ENCODE measurements at places on chromosomes 6 and 20.

DNA sequence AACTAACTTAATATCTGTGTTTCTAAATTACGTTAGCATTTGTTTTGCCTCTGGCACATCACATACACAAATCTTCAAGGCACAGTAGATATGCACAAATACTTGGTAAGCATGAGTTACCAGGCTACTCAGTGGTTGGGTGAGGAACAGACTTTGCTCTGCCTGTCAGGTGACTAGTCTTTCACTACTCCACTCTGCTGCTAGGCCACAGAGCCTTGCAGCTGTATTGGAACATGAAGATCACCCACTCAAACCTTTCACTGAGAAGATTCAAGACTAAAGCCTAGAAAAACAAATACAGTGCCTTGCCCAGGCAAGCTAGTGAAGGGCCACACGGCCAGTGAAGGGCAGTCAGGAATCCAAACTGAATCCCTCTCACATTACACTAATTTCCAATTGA lies 47.0 kb downstream of the DTNBP1 start:
- DNase-seq: no peak

GRCh38 chr6:6466967-6467761 lies 121.4 kb upstream of the LY86 start:
- no peak for DNase-seq

DNA sequence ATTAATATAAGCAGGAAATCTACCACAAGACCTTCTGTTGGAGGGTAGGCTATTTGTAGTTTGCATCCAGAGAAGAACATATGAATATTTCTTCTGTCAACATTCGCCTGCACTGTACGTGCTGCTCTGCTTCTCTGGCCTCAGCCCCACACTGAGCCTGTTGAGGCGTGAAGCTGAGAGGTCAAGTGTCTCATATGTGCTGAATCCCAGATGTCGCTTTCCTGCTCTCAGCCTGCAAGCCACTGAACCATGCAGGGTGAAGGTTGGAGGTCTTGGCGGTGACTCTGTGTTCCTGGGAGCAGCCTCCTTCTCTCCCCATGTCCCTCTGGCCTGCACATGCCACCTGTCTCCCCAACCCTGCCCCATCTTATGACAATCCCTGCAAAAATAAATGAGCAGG lies 83.6 kb downstream of the TMEM170B start:
- DNase-seq: no peak

DNA sequence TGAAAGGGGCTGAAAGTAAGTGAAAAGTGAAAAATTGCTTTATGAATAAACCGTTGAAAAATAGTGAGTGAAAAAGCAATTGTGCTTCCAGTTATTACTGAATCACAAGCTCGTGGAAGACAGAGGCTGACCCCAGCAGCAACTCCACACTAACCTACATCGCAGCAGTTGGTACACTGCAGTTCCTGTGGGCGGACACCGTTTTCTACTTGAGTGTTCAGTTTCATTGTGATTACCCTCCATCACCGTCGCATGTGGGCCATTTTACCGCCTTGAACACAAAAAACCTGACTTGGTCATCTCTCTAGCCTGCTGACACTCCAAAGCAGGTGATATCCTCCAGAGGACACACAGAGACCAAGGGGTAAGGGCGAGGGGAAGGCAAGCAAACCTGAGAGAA lies 28.4 kb downstream of the PRDM1 start:
- no peak for DNase-seq

DNA sequence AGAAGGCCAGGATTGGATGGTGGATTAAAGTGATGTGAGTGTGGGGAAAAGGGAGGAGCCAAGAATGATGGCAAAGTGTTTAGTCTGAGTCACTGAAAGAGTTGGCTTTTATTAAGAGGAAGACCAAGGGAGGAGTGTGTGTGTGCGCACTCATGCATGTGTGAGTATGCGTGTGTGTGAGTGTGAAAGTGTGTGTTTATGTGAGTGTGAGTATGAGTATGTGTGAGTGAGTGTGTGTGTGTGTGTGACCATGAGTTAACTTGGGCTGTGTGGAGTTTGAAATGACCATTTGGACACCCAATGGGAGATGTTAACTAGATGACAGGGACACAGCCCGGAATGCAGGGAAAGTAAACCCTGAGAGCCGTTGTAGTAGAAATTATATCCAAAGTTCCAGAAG lies 57.6 kb upstream of the EYA2 start:
- no peak for DNase-seq

- DNase-seq: no peak
Observed at GRCh38 chr6:54988576-54988975, 142.0 kb downstream of the FAM83B start.

GRCh38 chr6:4178737-4179333 lies 43.5 kb upstream of the ECI2 start:
- no peak for DNase-seq

DNA sequence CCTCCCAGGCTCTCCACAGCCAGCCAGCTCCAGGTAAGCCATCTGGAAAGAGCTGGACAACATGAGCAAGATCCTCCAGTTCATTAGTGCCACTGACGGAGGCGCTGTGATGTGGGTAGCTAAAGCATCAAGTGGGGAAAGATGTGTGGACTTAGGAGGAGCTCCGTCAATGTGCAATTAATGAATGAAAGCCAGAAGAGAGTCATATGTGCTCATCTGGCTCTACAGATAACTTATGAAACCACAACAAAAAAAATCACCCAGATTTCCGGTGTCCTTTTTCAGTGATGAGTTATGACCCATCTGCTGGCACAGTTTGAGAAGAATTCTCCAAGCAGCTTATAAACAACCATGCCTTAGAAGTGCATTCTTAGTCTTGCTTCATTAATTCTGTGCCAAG lies 311.7 kb upstream of the PLCB4 start:
- DNase-seq: peak; percentile 96

GRCh38 chr6:144304223-144304848 lies 19.2 kb downstream of the UTRN start:
- no peak for DNase-seq
